ENCODE measurements at places on chromosomes 7 and 10.

DNA sequence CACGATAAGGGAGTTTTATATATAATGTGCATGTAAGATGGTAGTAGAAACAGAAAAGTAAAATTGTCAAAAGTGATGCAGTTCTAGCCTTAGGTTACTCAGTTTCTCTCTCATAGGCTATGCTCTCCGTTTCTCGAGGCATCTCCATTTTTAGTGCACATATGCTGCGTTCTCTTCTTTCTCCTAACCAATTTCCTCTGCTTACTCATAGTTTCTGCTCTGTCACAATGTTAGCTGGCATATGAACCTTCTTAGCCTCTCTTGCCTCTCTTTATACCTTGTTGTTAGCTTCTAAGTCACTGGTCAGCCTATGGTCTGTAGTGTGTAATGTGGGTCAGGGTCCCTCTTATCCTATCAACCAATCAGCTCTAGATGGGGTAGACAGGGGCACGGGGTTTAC, 280.6 kb upstream of the ETV1 start:
- DNase-seq: no peak

- DNase-seq: no peak
Observed at GRCh38 chr10:77492368-77492994, 145.1 kb downstream of the KCNMA1 start.

- no peak for DNase-seq
Observed at GRCh38 chr10:87643920-87644319, 15.8 kb upstream of the PAPSS2 start.

GRCh38 chr10:109902992-109903947, 20.0 kb downstream of the XPNPEP1 start:
- DNase-seq: no peak

DNA sequence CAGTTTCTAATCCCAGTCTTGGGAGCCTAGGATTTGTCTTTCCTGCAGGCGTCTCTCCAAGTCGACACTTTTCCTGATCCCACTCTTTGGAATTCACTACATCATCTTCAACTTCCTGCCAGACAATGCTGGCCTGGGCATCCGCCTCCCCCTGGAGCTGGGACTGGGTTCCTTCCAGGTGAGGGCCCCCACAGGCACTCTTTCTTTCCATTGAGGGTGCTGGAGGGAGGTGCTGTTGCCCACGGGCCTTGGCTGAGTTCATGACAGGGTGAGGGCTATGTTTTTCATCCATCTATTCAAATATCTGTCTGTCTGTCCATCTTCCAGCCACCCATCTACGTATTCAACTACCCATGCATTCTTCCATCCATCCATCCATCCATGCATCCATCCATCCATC, 12.6 kb downstream of the GHRHR start:
- DNase-seq: no peak

DNA sequence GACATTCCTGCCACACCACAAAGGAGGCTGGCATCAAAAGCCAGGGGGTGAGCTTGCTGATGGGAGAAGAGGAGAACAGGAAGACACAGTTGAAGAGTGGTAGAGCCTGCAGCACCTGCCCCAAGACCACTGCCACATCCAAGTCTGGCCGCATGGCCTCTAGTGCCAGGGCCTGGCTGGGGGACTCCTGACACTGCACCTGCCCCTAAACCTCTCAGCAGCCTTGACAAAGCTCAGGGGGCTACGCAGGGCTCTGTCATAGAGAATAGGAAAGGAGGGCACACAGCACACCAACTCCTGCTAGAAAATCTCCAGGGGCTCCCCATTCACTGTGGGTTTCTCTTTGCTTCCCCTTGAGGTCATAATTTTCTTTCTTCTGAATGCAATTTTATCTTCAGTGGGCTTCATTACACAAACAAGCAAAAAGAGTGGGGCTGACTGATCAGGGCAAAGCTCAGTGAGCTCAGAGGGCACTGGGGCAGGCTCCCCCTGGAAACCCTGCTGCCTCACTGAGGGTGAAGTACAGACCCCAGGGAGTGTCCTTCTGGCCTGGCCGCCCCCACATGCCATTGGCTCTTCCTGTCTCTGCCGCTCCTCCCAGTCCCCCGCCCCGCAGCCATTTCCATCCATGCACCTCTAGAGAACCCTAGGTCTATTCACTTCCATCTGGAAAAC, 37.2 kb downstream of the VOPP1 start:
- DNase-seq: no peak

- DNase-seq: no peak
Observed at GRCh38 chr10:12579954-12580858, 230.9 kb downstream of the CAMK1D start.

DNA sequence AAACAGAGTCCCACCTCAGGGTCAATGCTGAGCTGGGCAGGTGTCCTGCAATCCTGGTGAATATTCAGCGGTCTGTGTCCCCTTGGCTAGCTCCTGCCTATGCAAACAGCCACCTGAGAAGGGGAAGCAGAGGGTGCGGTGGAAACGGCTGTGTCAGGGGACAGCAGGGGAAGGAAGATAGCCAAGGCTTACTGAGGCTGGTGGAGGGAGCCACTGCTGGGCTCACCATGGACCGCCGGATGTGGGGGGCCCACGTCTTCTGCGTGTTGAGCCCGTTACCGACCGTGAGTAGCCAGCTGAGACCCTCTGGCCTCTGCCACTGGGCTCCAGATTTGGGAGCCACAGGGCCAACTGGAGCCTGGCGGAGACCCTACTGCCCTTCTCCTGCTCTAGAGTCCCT, at the start of gene GHRHR:
Gene GHRHR, plus strand, starts transcription at position 112 of the 400 bp plus-strand sequence. Its CDS starts 116 bp downstream, at position 228.
- DNase-seq: no peak

- no peak for DNase-seq
Observed at GRCh38 chr7:131067220-131067619, 260.5 kb upstream of the MKLN1 start.

DNA sequence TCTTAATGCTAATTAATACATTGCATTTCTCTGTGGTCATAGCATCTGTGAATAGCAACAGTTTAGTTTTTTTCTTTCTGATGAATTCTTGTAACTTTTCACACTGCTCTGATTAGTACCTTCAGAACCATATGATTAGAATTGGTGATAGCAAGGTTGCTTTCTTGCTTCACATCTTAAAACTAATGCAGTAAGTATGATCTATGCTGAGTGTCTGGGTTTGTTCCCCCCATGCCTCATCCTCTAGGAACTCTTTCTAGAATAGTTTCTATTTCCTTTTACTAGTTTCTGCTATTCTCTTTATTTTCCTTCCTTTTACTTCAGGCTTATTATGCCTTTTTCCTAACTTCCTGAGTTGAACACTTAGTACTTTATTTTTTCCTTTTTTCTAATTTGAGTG, 32.4 kb downstream of the TES start:
- DNase-seq: no peak

DNA sequence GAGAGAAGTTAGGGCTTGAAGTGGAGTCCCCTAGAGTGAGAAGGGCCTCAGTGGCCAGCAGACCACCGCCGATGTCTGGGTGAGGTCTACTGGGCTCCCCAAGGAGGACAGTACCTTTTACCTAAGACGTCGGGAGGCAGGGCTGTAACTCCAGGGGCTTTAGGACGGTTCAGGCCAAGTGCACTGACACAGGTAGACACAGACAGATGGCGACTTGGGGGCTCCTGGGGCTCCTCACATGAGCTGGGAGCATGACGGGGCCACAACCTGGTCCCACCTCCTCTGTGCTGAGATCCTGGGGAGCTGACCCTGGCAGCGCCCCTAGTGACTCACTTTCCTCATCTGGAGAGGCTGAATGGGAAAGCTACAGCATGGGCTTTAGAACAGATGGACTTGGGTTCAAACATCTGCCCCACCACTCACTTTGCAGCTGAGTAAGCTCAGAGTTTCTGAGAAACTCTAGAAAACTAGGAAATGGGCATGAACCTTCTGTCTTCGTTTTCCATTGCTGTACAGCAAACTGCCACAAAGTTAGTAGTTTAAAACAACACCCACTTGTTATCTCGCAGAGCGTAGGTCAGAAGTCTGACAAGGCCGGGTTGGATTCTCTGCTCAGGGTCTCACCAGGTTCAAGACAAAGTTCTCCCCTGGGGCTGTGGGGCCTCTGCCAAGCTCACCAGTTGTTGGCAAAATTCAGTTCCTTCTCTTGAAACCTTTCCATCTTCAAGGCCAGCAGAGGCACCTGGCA, 4.7 kb upstream of the COMTD1 start:
- no peak for DNase-seq

DNA sequence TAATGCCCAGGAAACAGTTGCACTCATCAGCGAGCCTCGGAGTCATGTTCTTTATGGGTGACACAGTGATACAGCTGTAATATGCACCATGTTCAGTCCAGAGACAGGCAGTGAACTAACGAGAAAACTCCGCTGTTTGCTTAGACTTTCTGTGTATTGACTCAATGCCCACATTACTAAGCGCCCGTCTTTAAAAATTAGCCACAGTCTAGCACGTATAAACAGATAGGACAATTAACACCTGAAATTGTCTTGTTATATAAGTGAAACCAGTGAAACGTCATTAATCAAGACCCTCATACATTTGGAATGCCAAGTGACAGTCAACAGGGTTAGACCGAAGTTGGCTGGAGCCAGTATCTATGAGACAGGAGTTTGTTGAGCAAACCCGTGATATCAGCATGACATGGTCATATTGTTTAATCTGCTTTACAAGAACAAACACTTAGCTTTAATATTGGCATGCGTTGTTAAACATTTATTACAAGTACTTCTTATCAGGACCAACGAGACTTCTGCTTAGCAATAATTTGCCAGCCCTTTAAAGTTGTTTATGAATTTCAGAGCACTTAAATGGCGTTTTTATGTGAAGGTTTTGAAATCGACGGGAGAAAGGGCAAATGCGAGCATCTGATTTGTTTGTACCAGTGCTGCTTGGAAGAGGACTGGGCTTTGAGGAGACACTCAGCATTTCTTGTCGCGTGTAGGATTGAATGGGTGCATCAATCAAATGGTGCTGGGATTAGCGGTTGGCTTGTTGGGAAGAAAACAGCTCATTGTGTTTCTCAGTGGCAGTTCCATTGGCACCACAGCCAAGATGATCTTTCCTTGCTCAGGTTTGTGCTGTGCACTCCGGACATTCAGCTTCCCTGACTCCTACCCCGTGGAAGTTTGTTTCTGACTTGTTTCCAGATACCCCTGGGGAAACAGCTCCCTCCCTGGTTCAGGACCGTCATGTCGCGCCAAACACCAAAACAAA, 56.3 kb downstream of the CAMK1D start:
- DNase-seq: peak; percentile 47

- DNase-seq: no peak
Observed at GRCh38 chr7:155665957-155666287, 21.5 kb downstream of the RBM33 start.

GRCh38 chr10:123272171-123272570, 118.0 kb downstream of the BUB3 start:
- DNase-seq: no peak

DNA sequence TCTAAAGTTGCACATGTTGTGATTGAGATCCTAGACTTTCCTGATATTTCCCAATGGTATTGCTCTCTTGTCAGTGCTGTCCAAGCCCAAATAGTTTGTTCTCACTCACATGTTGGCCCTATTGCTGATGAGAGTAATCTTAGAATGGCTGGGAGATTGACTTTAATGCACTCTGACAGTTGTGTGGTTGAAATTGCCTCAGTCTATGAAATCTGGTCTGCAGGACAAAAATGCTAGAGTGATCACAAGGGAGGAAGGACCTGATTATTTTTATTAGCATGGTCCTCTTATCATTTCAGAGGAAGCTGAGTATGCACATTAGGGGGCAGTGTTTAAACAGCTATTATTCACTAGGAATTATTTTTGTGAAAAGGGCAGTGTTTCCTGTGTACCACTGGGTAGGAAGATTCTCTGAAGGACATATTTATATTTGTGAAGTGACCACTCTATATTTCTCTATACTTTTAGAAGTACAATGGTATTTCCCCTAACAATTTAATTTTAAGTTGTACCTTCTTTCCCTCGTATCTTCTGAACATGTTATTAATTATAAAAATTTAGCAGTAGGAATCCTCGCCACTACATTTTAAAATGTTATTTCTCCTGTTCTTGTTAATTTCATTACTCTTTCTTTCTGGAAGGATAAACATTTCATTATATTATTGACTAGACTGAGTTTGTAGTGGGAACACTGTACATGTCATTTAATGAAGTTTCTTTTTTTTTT, 64.4 kb downstream of the SUGCT start:
- no peak for DNase-seq

- DNase-seq: no peak
Observed at GRCh38 chr10:89643431-89643811, 1.6 kb downstream of the PANK1 start.

- DNase-seq: no peak
Observed at GRCh38 chr7:142796501-142797390, 26.0 kb downstream of the PRSS2 start.

- DNase-seq: no peak
Observed at GRCh38 chr10:125091891-125092290, 68.5 kb downstream of the CTBP2 start.

GRCh38 chr10:47016564-47016963, 105.3 kb downstream of the PTPN20 start:
- no peak for DNase-seq

DNA sequence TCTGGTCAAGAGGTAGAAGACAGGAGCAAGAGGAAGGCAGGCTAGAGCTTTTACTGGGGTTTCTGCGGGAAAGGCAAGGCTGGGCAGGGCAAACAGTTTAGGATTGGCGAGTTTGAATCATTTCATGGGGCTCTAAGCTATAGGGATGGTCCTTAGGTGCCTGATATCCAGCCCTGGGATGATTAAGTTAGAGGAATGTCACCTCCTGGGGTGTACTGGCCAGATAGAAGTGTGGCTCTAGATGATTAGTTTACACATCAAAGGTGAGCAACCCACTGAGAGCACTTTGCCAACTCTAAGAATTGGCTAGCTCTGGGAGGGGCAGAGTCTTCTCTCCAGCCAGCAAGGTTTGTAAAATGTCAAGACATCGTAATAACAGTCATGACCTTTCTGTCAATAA, 52.4 kb downstream of the ZNF365 start:
- no peak for DNase-seq

DNA sequence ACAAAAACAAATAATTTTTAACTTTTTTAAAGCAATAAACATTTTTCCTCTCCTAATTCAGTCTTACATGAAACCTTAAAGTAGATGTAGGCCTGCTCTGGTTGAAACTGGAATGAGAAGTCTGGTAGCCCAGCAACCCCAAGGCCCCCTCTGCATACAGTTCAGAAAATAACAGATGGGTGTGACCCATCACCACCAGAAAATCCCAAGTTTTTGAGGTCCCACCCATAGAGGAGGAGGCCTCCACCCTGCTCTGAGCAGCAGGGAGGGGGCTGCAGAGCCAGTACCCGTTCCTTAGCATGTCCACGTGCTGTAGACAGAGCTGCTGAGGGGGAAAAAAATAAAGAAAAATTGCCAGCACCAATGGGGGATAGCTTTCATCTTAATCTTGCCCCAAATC, 122.7 kb downstream of the WNT2 start:
- no peak for DNase-seq

- DNase-seq: no peak
Observed at GRCh38 chr7:12360948-12361347, 42.7 kb downstream of the VWDE start.

DNA sequence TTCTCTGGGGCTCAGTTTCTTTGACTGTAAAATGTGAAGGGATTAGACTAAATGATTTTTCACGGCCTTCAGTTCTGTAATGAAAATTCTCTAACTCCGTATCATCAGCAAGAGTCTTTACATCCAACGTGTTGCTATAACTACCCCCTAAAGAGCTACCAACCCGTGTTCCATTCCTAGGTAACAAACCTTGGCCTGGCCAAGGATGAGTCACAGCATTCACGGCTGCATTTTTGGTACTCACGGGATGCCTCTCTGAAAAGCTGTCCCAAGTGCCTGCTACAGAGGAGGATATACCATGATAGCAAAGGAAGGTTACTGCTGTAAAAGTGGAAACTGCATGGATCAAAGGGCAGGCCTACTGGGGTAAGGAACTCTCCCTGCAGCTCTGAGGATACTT, 5.9 kb downstream of the LRRC4 start:
- DNase-seq: no peak

GRCh38 chr7:44380189-44380830, 54.9 kb upstream of the CAMK2B start:
- no peak for DNase-seq

Data from NCI-H1417 (cell line).